ENCODE measurements at places on chromosomes 16 and 17.

DNA sequence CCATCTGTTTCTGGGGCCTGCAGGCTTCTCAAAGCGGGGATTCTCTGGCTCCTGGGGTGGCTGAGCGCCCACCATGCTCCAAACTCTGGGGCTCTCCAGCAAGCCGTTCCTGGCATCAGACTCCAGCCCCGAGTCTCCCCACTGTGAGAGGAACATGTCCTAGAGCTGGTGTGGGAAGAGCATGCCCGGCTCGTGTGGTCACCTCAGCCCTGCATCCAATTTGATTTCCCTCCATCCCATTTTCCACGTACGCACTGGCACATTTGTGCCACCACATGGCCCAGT lies 23.2 kb upstream of the KCNJ12 start:
- DNase-seq = no peak

DNA sequence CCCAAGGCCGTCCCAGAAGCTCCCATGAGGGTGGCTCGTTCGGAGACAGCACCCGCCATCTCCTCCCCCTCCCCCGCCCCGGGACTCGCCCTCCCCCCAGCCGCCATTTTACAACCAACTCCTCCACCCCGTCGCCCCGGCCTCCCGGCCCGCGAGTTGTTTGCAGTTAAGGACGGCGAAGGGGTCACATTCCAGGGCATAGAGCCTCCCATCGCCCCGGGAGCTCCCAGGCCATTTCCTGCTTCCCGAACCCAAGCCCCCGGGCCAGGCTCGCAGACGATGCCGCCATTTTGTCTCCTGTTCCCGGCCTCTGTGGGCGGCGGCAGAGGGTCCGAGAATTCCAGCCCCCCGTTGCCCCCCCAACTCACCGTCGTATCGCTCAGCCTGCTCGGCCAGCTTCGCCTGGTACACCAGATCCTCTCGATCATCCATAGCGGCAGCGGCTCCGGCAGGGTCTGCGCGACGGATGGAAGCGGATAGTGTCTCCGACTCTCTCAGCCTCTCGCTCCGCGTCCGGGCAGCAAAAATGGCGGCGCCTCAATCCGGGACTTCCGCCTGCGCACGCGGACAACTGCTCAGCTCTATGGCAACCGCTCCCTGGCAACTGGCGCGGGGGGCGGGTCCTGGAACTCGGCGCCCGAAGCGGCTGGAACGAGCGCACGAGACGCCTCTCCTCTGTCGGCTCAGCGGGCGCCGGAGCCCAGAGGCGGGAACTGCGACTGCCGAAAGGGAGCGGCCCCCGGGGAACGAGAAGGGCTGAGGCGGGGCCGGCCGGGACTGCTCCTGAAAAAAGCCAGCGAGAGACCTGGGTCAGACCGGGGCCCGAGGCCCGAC lies at the start of gene YWHAE:
TSS of gene YWHAE (minus strand) at position 544 of the 834 bp plus-strand sequence. CDS start at position 432, 112 bp downstream.
- peak; percentile 99 for DNase-seq

DNA sequence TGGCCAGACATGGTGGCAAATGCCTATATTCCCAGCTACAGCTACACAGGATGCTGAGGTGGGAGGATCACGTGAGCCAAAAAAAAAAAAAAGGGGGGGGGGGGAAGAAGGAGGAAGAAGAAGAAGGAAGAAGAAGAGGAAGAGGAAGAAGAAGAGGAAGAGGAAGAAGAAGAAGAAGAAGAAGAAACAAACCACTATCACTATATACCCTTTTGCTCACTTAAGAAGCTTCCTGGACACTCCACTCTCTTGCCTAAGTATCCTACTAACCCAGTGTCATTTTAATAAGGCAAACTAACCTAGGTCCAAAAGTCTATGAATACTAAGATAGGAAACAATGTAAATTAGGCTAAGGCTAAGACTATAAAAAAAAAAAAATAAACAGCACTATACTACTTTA lies 54.8 kb downstream of the GPATCH8 start:
- no peak for DNase-seq

- no peak for DNase-seq
Measured at GRCh38 chr16:65600629-65601028, 478.8 kb upstream of the CDH11 start.

GRCh38 chr17:13503526-13503925 lies 98.2 kb downstream of the HS3ST3A1 start:
- no peak for DNase-seq
